Progenitor cell of endocrine pancreas (in vitro differentiated cells): ENCODE measurements at places on chromosomes 2 and 18. TPM values are rescaled to one million over a fixed set of nuclear protein-coding genes. Genes with fewer than 3 reads are reported as not detected.

Gene ALPP
- total RNA-seq = not detected in 2 replicates

DNA sequence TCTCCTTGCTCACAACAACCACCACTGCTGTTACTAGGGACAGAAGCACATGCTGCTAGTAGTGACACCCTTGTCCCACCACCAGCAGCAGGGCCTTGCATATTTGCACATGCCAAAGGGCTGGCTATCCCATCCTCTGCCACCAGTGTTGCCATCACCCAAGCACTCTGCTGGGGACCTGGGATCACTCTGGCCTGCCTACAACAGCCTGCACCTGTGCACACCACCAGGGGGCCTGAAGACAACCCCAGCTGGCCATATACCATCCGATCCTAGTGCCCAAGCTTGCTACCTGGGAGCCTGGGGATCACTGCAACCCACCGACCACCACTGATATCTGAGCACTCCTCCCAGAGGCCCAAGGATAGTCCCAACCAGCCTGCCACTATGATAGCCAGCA, 99.9 kb upstream of the FANCL start:
- no peak for DNase-seq

DNA sequence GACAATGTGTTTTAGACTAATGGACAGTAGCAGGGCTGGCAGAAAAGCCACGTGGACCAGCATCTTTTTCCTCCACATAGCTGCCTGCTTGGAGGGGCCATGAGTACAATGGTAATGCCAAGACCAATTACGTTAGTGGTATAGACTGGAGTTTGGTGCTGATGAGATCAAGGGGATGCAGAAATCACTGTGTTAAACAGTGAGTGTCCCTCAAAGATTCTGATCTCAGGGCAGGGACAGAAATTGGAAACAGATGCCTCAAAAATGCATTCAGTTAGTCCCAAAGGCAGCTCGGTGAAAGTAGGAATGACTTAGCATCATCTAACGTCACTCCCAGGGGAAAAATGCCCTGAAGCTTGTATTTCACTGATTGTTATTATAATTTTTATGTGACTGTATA, 72.4 kb downstream of the SLC16A14 start:
- no peak for DNase-seq

DNA sequence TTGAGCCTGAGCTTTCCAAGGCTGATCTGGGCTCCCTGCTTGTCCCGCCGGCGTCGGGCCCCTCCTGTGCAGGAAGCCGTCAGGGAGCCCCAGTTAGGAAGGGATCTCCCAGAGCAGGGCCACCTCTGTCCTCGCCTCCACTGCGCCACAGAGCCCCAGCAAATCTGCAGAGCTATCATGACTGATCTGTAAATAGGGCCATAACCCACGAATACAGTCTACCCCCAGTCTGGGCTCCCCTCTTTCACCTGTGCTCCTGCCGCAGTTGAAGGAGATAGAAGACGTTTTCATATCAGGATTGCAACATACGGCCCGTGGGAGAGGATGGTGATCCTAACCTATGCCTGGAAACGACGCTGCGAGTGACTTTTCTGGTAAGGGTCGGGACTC, 138.7 kb downstream of the PTGR3 start:
- DNase-seq = no peak
